ENCODE measurements at places on chromosomes 13 and 19.

DNA sequence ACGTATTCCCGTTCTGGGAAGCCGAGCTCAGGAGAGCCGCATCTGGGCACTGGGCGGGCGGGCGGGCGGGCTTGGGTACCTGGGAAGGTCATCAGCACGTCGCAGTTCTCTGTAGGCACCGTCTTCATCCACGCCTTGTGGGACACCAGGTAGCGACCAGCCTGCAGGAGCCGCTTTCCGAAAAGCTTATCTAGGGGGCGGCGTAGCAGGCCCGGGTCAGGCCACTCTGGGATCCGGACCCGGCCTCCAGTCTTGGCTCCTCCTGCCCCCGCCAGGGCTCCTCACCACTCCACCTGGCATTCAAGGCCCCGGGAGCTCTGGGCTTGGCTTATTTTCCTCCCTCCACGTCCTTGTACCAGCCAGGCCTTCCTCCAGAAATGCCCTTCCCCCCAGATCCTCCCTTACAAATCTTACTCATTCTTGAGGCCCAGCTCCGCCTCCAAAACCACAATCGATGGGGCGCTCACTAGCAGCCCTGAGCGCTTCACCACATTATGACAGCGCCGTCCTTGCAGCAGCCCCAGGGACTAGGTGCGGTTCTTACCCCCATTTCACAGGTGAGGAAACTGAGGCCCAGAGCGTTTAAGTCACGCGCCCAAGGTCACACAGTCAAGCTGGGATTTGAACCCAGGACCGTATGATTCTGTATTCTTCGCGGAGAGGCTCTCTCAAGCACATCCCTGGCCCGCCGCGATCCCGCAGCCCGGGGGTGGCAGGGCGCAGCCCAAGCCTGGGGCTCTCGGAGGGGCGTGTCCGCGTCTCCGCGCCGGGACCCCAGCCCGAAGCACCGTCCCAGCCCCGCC, 843 bp downstream of the ANO8 start:
- DNase-seq, result peak; percentile 89

GRCh38 chr19:42965176-42965575, 28.2 kb upstream of the PSG7 start:
- peak; percentile 53 for DNase-seq

DNA sequence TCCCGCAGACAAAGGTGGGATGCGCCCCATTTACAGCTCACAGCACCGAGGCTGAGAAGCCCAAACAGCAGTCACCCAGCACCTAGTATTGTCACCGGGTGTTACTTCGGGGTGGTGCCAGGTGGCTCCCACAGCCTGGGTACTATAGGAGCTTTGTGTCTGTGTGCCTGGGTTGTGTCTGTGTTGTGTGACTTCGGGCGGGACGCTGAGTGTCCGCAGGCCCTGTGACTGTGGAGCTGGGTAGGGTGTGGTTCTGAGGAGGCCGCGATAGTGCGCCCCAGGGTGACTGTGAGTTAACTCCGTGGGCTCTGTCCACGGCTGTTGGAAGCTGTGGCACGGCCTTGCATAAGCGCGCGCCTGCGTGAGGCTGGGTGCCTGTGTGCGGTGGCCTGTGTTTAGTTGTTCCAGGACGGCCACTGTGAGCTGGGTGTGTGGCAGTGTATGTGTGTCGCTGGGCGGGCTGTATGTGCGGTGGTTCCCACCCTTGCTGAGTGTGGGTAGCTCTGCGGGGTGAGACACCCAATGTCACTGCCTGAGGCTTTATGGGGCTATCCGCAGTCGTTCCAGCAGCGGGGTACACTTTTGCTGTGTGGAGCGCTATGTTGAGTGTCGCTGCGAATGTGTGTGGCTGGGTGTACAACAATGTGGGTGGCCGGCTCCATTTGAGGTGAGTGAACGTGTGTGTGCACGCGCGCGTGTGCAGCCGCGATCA, 559 bp upstream of the SSBP4 start:
- no peak for DNase-seq

GRCh38 chr13:92613921-92614320, 612.7 kb upstream of the GPC6 start:
- DNase-seq, result no peak

DNA sequence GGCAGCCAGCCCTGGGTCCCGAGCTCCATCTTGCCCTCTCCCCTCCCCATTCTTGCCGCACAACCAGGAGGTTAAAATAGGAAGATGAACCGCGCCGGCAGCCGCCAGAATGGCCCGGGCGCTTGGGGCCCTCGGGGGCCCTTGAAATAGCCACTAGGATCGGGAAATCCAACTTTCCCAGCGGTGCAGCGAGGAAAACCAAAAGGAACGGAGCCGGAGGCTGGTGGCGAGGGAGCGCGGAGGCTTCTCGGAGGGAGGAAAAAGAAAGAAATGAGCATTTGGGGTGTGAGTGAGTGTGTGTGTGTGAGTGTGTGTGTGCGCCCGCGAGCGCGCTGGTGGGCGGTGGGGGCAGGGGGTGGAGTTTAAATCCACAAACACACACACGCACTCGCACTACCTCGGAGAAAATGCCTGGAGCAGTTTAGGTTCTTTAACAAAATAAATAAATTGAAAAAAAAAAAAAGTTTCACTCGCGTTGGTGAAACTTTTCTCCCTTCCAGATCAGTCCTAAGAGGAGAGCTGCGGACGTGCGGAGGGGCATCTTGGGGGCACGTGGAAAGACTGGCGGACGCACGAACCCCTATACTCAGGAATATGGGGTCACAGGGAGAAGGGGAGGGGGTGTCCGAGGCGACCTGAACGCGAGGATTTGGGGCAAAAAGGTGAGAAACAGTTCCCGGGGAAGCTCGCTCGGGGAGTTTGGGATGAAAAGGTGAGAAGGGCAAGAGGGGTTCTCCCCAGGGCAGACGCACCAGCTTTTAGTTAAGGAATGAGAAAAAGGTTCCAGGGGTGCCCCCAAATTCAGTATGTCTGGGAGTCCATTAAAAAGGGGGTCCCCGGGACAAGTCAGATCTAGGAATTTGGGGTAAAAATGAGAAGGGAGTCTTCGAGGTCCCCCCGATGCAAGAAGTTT, 1.3 kb downstream of the RFX2 start:
- DNase-seq, result peak; percentile 67

DNA sequence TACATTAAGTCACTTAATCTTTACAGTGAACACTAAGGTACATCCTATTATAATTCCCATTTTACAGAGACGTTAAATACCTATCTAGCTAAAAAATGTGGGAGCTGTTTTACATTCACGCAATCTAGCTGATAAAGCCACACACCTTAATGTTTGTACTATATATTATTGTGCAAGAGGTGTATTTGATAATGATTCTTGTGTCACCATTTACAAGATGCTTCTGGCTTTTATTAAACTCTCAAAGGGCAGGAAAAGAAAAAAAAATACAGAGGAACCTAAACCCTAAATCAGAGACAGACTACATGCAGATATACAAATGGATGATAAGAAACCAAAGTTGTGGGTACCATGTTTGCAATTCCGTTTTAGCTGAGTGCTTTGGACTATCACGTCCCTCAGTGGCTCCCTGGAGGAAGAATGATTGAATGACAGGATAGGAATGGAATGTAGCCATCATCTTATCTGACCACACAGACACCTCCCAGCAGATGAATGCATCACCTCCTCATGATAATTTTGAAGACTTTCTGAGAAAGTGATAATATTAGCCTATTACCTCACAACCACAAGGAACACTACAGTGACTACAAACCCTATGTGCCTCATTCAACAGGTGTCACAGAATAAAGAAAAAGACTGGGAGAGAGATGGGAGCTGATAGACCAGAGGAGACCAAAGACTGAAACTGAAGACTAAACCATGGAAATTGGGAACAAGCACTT, 230.5 kb upstream of the SERP2 start:
- DNase-seq, result peak; percentile 37

- no peak for DNase-seq
These were observed 1102.1 kb downstream of the DIAPH3 start for GRCh38 chr13:59061621-59062020.

DNA sequence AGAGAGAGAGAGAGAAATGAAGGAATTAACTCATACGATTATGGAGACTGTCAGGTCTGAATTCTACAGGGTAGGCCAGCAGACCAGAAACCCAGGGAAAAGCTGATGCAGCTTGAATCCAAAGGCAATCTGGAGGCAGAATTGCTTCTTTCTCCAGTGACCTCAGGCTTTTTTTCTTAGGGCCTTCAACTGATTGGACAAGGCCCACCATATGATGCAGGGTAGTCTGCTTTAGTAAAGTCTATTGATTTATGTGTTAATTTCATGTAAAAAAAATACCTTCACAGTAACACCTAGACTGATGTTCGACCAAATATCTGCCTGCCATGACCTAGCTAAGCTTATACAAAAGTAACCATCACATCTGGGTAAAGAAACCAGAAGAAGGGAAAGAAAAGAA, 71.1 kb downstream of the MZT1 start:
- no peak for DNase-seq

DNA sequence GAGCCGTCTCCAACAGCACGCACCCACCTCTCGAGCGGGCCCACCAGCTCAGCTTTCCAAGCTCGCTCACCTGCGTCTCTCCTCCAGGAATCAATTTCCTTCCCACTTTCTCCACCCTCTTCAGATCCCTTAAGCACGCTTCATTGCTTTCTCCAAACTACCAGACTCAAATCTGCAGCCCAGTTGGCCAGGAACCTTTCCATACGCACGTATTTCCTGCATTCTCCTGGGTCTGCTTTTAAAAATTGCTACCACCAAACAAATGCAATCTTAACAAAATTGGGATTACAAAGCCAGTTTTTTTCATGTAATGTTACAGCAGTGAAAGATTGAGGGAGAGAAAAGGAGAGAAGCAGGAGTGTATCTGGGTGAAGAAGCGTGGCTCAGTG, 1.5 kb downstream of the ENOX1 start:
- DNase-seq, result no peak
